ENCODE measurements at places on chromosomes 3 and 15.

DNA sequence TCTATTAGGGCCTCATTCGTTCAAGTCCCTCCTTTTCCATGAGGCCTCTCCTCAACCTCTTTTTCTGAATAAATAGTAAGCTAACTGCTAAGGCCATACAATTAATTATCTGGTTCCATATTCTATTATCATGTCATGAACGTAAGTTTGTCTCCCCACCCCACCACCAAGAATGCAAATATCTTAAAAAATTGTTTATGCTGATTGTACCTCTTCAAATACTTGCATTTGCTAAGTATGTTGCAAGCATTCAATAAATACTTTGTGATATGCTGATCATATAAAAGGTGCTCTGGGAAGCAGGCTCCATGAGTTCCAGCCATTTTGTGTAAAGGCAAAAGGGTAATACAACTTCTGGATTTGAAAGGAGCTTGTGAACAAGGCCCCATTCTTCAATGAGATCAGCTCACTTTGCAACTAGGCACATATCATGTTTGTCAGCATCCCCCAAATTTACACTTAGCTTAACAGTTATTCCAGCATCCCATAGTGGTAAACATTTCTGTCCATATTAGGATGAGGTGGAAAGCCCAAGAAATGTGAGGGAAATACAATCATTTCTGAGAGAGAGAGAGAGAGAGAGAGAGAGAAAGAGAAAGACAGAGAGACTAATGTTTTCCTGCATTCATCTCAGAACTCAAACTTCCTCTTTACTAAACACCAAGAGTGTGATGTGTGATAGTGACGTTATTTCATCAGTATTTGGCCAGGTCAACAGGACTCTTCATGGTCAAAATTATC, 33.2 kb downstream of the SLC12A8 start:
- DNase-seq: no peak

- no peak for DNase-seq
These were observed 174.1 kb upstream of the MCTP2 start for GRCh38 chr15:94057305-94057704.

GRCh38 chr3:58679974-58680666, 13.5 kb upstream of the FAM3D start:
- no peak for DNase-seq

GRCh38 chr3:102089239-102089638, 239.9 kb downstream of the NFKBIZ start:
- no peak for DNase-seq

DNA sequence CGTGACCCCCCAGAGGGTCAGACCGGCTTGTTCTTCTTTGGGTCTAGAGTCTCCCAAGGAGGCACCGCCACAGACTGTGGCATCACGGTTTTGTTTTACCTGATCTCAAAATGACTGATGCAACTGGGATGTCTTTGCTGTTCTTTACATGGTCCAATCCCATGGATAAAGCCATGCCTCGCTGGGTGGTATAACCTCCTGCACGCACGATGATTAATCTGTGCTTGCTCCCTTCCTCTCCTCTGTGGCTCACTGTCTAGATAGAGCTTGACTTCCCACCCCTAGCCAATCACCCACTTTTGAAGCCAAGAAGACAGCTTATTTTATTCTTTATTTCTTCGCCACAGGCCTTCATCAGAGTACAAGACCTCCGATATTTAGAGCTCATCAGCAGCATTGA, 36.6 kb upstream of the RHO start:
- DNase-seq: no peak

GRCh38 chr15:25715536-25716413, 147.4 kb downstream of the ATP10A start:
- DNase-seq: no peak

DNA sequence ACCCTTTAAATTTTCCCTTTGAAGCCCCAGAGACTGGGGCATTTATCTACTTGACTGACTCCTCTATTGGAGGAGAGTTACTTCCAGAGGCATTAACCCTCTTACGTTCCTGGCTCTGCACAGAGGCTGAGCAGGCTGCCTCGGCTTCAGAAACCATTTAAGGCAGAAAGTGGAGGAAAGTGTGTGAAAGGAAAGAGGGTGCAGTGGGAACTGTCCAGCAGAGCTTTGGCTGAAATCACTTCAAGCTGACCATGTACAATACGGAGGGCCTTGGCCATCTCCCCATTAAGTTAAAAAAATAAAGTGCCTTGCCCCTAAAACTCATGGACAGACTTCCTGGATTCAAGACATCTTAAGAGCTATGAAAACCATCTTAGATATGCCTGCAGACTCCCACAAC, 238.7 kb downstream of the SV2B start:
- DNase-seq: no peak

GRCh38 chr3:134197681-134198261, 52.9 kb downstream of the RYK start:
- DNase-seq: no peak

GRCh38 chr15:70605606-70606410, 157.6 kb downstream of the UACA start:
- DNase-seq: no peak

DNA sequence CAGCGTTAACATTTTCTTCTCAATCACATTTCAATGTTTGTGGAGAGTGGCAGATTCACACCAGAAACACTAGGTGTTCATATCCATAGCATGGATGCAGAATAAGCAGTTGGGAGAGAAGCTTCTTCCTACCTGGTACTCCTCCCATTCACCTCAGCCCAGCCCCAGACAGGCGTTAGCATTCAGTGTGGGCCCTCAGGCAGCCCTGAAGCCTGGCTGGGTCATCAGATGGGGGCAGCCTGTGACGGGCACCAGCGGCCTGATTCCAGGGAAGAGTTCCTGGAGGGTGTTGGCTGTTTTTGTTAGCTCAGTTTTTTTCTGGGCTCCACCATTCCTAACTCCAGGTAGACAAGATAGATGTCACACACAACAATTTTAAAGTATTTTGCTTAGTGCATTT, 31.1 kb downstream of the APH1B start:
- DNase-seq: no peak

DNA sequence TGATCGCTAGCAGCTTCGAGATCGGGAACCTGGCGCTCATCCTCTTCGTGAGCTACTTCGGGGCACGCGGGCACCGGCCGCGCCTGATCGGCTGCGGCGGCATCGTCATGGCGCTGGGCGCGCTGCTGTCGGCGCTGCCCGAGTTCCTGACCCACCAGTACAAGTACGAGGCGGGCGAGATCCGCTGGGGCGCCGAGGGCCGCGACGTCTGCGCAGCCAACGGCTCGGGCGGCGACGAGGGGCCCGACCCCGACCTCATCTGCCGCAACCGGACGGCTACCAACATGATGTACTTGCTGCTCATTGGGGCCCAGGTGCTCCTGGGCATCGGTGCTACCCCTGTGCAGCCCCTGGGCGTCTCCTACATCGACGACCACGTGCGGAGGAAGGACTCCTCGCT, 62.5 kb downstream of the SLCO3A1 start:
- DNase-seq: no peak

- no peak for DNase-seq
These were observed 12.1 kb downstream of the NR2C2 start for GRCh38 chr3:14959359-14959943.

DNA sequence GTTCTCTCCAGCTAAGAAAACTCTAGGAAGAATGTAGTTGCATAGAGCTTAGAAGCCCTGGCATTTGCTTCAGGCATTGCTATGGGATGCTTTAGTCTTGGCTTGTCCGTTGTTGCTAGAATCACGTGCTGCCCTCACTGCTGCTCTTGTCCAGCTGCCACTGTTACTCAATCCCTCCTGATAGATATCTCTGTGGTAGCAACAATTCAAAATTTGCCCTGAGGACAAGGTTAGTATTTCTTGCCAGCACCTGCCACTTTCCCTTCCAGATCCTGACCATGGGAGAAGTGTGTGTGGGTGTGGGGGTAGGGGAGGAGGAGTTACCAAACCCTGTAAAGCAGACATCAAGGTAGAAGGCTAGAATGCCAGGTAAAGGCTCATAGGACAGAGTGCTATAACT, 113.8 kb downstream of the PPM1L start:
- DNase-seq: no peak

DNA sequence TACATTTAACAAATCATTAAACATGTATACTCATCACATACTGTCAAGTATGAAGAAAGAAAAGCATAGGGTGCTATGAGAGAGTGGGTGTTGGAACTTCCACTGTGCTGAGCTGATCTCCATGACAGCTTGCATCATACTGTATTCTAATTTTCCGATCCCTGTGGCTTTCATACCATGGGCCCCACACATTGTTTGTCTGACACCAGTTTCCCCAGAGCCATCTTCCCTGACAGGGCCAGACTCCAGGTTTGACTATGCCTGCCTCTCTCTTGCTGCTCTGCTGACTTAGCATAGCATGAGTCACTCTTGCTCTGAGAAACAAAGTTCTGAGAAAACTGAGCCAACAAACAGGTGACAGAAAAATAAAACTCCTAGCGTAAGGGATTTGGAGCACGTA, 37.0 kb upstream of the CASR start:
- no peak for DNase-seq

- no peak for DNase-seq
These were observed 999 bp downstream of the ZNF280D start for GRCh38 chr15:56732135-56732885.

DNA sequence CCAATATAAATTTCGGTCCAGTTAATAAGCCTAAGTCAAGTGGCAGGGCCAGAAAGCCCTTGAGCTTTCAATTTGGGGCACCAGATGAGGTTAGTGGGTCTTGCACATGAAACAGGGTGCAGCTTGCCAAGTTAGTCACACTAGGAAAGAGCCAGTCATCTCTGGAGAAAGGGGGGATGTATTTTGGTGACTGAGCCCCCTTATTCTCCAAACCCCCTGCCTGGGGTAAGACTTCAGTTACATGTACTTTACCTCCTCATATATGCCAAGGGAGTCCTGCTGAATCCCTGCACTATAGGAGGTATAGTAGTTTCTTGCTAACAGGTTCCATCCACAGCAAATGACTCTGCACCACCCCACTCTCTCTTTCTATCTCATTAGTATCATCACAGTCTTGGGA, 62.7 kb downstream of the TIGIT start:
- DNase-seq: no peak

DNA sequence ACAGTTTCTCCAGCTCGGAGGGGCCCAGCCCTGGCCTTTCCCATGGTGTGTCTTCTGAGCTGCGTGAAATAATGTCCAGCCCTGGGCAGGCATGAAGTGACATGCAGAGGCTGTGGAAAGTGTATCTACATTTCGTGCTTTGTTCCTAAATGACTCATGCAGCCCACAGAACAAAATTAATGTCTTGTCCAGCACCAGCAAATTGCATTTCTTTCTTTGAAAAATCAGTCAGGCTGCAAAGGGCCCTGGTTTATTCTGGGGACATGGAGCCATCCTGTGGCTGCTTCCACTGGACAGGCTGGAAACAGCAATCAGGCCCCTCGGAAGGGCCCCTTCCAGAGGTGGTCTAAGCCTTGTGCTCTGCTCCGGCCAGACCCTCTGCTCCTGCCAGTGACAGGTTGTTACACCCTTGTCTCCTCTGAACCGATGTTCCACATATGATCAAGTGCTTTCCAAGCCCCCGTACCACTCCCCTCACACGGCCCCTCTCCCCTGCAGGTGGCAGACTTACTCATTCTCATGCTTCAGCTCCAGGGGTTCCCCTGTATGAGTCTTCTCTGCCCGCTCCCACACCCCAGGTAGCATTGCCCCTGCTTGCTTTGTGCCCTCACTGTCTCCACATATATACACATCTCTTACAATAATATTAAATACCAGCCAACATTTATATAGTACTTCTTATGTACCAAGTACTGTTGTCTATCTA, 33.7 kb downstream of the CRYGS start:
- no peak for DNase-seq

DNA sequence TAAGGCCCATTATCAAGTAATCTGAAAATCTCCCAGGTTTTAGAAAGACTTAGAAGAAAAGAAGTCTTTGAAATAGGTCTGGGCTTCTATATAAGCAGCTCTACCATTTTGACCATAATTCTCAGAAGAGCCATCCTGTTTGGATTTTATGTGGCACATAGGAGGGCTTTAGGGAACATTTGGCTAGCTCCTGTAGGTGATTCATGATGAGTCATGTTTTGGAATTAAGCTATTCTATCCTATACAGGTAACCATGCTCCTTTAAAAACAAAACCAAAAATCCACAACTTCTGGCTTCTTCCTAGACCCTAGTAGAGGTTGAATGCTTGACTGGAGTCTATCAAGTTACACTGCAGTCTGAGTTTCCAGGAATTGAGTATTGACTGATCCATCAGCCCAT, 8.9 kb downstream of the SST start:
- DNase-seq: no peak

DNA sequence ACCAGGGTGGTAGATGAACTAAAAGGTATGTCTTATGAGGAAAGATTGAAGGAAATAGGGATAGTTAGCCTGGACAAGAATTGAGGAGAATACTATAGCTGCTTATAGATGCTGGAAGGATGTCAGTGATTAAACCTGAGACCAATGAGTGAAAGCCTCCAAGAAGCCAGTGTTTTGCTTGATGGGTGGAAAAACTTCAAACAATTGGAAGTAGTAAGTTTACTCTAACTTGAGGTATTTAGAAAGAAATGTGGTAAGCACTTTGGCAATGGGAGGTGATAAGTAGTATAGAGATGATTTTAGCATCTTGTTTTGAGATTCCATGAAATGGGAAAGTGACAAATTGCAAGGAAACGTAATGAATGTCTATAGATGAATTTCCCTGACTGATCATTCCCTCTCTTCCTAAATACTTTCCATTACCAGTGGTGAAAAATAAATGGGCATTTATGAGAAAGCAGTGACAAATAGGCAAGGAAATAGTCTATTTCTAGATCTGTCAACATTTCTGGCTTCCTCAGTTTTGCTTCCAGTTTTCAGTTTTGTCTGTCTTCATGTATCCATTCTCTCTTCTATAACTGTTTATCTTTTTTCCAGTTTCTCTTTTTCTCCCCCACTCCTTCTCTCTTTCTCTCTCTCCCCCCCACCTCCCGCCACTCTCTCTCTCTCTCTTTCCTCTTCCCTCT, 19.2 kb downstream of the SLC15A2 start:
- no peak for DNase-seq

DNA sequence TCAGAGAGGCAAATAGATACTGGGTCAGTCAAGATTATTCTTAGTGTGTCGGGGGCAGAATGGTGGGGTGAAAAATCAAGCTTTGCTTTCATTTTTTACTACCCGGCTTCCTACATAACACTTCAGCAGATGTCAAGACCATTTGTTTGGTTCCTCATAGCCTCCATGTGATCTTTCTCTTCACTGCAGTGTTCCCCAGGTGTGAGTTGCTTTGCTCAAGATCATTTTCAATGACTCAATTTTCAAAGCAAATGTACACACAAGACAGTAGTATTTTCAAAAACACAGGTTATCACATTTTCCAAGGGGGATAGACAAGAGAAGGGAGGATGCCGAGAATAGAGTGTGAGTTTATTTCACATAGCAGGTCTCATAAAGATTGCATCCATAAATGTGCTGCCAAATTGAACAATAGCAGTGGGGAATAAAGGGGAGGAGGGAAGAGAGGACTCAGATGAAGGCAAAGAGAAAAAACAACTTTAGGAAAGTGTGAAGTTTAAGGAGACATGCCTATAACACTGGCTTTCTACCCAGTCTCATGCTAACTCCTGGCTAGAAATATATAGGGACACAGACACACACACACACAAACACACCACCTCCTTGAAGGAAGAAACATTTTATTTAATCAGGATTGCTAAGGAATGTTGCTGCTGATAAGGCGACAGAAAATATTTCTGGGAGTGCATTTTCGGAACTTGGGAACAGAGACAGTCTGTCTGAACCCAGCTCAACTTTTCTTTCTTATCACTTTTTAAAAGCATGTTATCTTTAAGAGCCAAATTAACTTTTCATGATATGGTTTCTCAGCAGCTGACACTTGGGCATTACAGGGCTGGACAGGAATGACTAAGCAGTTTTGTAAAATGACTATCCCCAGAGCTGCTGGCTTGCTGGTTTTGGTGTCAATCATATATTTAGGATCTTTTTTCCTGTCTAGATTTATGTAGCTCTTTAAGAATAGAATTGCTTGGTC, 402.4 kb downstream of the RBMS3 start:
- no peak for DNase-seq

Measured in cortex of kidney (tissue), 1 donor.